ENCODE measurements at places on chromosomes 1 and 21.
A peak's percentile ranks its signal among the peaks of the same experiment; 100 is the strongest.

GRCh38 chr1:244918421-244919319 lies 54.3 kb upstream of the HNRNPU start:
- peak; percentile 56 for DNase-seq

DNA sequence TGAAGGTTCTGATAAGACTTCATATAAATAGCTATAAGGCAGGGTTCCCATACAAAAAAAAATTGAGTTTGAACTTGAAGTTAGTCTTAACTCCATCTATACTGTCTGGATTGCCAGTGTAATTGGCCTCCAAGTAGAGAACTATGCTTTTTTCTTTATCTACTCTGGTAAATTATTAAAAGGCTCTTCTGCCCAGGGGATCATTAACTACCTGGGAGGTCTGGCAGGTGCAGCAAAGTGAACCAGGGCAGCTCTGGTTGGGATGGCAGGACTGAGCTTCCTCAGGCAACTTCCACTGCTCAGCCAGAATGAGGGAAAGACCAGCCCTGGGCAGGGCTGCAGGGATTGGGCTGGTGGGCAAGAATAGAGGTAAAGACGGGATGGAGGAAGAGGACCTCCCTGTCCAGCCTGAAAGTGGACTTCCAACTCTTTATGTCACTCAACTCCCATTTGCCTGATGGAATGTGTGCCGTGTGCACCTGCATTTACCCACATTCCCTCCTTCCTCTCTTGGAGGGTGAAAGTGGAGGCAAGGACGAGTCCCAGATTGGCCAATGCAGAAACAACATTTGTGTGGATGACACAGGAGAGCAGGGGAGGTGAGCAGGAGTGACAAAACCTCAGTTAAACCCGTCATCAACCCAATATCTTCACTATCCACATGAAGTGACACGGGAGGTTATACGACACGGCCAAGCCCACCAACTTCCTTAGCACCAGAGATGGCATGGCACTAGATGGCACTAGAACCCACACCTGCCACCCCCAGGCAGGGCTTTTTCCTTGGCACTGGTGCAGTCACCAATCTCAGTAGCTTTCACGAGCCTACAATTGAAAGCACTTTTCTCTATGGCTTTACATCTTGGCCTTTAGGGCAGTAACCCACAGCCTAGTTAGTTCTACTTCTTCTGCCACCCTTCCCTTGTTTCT lies 25.2 kb downstream of the CCN1 start:
- DNase-seq, result no peak

DNA sequence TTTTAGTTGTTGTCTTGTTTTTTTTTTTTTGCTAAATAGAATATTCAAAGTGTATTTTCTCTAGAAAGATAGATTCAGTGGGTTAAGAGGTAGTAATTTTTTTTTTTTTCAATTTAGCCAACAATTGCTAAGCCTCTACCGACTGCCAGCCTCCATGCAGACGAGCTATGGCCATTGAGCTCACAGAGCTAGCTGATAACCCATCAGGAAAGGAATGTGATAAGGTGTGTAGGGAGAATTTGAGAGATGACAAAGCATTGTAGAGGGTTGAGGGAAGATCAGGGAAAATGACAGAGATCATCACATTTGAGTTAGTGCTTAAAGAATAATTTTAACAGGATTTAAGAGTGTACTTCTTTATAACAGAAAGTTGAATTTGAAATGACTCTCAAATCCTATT lies 30.6 kb downstream of the DNM3 start:
- DNase-seq, result no peak

GRCh38 chr1:87250336-87250735 lies 78.3 kb upstream of the LMO4 start:
- no peak for DNase-seq

DNA sequence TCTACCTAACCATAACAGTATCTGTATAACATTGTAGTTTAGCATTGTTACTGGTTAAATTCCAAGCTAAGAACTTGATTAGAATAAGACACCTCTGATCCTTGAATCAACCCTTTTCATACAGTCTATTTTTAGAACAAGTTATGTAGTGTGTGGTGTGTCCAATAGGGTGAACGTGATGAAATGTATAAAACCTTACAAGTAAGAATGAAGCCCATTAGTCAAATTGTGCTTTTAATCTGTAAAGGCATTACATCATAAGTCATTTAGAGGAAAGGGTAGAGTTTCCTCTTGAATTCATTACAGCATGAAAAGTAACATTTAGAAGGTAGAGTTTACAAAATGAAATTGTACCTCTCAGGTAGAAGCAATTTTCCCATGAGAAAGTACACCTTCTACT lies 479.2 kb downstream of the LTN1 start:
- no peak for DNase-seq

GRCh38 chr21:28944296-28944695 lies 48.4 kb downstream of the LTN1 start:
- DNase-seq, result no peak

- no peak for DNase-seq
Observed at GRCh38 chr1:8551613-8552489, 233.9 kb downstream of the SLC45A1 start.

- no peak for DNase-seq
Observed at GRCh38 chr1:185229981-185230380, 73.0 kb downstream of the SWT1 start.

GRCh38 chr1:109277434-109278204 lies 5.3 kb downstream of the PSRC1 start:
- peak; percentile 29 for DNase-seq

DNA sequence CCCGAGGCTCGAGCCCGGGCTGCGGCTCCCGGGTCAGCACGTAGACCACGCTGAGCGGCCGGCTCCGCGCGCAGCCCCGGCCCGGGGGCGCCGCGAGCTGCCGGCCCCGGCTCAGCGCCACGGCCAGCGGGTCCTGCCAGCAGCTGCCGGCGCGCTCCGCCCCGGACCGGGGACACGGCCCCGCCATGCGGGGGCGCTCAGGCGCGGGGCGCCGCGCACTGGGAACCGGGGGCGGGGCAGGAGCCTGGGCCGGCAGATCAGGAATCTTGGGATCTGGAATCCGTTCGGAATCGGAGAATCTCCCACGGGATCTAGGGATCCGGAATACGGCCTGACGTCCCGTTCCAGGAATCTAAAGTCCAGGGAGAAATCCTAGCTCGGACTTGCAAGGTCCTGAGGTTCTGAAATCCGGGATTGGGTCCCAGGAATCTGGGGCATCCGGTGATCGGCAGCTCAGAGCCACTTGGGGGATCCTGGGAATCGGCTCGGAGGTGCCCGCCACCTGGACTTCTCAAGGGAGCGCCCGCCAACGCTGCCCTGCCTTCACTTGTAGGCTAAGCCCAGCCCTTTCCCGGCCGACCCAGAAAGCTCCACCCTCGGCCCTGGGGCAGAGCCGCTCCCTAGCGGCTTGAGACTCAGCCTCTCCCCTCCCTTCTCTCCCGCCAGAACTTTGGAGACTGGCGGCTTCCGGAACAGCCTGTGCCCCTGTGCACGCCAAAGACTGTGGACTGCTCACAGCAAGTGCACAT lies at the start of gene MAP3K6:
Gene MAP3K6, minus strand, starts transcription at position 551 of the 749 bp plus-strand sequence. Its CDS starts 364 bp downstream, at position 187.
- DNase-seq, result no peak

DNA sequence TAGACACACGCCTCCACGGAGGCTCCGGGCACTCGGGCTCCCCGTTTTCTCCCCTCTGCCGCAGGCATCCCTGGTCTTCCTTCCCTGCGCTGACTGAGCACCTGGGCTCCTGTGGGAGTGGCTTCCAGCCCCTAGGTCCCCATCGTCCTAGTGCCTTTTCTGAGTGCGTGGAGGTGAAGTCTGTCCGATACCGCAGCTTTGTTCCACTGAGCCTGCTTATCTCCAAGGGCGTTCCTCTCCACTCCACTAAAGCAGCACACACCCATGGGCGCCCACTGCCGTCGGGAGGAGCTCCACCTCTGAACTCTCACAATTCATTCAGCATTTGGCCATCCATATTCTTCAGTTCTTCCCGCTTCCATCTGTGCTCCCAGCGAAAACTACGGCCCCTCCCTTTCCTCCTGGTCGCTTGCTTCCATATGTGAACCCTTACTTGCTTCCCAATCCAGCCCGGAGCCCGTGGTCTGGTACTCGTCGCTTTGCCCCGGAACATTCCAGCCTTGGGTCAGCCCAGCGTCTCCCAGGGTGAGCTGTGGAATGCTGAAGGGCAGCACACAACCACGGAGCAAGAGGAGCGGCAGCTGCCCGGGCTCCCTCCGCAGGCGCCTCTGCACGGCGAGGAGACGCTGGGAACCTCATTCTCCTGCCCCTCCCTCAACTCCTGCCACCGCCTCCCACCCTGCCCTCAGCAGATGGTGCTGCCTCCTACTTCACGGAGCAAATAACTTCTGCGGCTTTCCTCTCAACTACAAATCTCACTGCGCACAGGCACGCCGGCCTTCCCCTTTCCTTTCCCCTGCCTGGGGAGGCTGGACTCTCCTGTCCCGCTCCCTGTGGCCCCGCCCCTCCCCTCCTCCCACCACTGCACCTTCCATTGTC lies 27.5 kb downstream of the ATP8B2 start:
- peak; percentile 31 for DNase-seq

DNA sequence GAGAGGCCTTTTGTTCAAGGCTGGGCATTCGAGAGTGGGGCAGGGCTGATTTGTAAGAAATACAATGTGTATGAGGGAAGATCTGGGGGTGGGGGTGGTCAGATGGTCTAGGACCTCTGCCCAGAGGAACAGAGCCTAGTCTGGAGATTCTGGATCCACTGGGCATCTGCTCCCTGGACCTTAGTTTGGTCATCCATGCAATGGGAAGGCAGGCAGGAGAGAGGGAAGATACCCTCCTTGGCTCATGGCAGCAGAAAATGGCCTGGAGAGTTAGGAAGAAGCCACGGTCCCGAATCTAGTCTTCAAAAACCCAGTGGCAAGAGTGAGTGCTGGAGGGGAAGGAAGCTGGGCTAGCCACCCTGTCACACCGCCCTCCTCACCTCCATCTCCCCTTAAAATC lies 38.8 kb downstream of the CITED4 start:
- no peak for DNase-seq

DNA sequence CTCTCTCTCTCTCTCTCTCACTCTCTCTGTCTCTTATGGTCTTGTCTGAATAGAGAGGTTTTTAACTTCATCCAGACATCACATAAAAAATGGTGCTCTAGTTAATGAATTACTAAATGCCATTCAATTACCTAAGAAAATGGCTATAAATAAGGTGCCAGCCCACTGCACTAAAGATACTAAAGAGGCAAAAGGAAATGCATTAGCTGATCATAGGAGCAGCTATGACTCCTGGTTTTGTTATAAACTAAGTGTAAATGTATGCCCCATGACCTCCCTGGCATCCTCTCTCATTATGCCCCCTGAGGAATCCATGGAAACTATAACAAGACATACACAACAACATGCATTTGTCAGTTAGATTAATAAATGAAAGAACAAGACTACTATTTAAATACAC lies 57.5 kb upstream of the PDC start:
- no peak for DNase-seq

GRCh38 chr1:151846062-151846568 lies 6.5 kb upstream of the C2CD4D start:
- DNase-seq, result no peak

All from T follicular helper cell (primary cell).